ENCODE measurements at places on chromosomes 12 and 14. TPM values are rescaled to one million over a fixed set of nuclear protein-coding genes. Genes with fewer than 3 reads are reported as not detected.

Gene WASHC4
- 79.5 TPM for polyA plus RNA-seq

Gene RPGRIP1
- 0.22 TPM for polyA plus RNA-seq

Gene TPPP2
- polyA plus RNA-seq = not detected

Gene TMEM121
- polyA plus RNA-seq = 3.7 TPM

Gene PTHLH
- not detected for polyA plus RNA-seq

DNA sequence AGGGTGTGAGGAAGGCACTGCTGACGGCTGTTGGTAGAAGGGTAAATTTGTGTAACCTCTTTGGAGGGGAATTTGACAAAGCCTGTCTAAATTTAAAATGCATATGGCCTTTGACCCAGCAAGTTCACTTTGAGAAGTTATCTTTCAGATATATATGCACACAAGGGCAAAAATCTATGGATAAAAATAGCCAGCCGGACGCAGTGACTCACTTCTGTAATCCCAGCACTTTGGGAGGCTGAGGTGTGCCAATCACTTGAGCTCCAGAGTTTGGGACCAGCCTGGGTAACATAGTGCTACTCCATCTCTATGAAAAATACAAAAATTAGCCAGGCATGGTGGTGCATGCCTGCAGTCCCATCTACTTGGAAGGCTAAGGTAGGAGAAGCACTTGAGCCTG, 13.4 kb downstream of the UBC start:
- DNase-seq = no peak

- DNase-seq = no peak
These were observed 90.2 kb upstream of the TBX3 start for GRCh38 chr12:114774197-114774596.

GRCh38 chr14:75702122-75702521, 41.1 kb downstream of the TTLL5 start:
- DNase-seq = no peak

GRCh38 chr12:100987552-100988521, 193.3 kb downstream of the ANO4 start:
- no peak for DNase-seq

DNA sequence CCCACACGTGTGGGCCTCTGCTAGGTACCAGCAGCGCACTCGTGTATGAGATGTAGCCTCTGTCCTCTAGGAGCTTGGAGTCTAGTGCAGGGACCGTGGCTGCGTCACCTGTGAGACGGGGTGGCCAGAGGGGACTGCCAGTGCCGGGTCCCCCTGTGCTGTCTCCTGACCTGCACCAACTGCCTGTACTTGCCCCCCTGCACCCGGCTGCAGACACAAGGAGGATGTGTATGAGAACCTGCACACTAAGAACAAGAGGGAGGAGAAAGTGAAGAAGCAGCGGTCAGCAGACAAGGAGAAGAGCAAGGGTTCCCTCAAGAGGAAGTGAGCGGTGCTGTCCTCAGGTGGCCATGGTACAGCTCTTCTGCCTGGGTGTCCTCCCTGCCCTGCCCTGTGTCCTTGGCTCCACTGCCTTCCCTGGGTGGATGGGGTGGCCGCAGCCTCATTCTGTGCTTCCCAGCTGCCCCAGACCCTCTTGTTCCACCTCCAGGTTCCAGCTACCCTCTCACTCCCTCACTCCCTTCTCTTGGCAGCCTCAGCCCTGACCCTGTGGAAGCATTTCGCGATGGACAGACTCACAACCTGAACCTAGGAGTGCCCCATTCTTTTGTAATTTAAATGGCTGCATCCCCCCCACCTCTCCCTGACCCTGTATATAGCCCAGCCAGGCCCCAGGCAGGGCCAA, 9.6 kb downstream of the PTPN6 start:
- peak; percentile 67 for DNase-seq

DNA sequence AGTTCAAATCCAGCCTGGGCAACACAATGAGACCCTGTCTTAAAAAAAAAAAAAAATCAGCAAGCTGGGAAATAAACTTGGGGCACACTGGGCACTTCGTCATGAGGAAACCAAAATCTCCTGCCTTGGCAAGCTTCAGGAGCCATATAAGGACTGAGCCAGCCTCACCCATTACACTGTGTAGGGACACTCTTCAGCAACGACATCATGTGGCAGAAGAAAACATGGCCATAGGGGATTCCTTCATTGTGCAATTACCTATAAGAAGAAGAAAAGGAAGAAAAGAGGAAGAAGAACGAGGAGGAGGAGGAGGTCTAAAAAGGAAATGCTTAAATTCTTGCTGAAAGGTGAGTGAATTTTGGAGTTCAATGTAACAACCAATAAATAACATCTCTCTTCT, 26.1 kb upstream of the IFNG start:
- DNase-seq = no peak

DNA sequence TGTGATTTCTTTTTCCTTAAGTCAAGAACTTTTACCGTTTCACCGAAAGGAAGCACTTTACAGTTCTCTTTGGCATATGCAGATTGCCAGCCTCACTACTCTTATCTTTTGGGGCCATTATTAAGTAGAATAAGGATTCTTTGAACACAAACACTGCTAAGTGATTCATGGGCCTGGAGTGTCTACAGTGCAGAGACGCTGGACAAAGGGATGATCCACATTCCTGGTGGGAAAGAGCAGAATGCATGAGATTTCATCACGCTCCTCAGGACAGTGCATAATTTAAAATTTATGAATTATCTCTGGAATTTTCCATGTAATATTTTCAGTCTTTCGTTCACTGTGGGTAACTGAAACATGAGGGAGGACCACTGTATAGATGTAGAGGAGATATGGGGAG, 90.2 kb downstream of the TTLL5 start:
- no peak for DNase-seq

GRCh38 chr12:43078976-43079375, 473.0 kb downstream of the ADAMTS20 start:
- no peak for DNase-seq

DNA sequence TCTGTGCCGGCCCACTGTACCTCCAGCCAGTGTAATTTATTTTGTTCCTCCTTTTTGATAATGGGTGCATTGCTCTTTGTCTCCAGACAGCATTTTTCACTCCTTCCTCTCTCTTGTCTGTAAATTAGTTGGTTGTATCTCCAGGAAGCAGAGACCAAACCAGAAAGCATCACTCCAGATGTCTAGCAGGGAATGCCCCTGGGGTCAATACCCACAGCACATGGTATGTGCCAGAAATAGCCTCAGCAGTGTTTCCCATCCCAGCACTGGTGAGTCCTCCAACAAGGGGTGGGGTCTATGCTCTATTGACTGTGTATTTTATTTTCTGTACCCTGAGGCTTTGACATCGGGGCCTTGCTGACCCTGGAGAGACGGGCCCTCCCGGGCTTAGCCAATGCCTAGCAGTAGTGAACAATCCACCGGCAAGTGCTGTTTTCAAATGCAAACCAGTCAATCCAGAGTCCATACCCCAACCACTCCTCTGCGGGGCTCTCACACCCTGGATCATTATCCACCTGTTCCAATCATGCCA, 50.2 kb upstream of the FZD10 start:
- no peak for DNase-seq

- DNase-seq = peak; percentile 23
These were observed 14.0 kb downstream of the CCER1 start for GRCh38 chr12:90940872-90941499.

- peak; percentile 42 for DNase-seq
These were observed 112.2 kb upstream of the FKBP4 start for GRCh38 chr12:2682296-2683251.

- DNase-seq = no peak
These were observed 38.5 kb upstream of the FGF6 start for GRCh38 chr12:4483885-4484823.

GRCh38 chr12:32270818-32271710, 128.3 kb upstream of the FGD4 start:
- DNase-seq = no peak

Measured in B cell (primary cell).